ENCODE measurements at places on chromosomes 1 and 21.

DNA sequence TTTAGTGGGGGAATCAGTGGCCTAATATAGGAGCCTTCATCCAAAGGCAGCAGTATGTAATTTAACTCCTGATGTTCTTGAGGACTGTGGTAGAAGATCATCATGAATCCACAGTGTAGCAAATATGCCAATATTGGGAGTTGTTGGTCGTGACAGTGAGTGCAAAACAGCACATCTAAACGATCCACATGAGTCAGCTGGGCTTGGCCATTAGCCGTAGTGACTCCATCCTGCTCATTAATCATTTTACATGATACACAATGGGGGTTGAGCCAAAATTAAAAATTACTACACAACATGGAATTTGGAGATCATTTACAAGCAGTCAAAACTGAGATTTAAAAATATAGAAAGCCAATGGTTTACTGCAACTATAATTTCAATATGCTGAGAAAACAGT is 653.9 kb upstream of the CAMK1G start:
- DNase-seq: no peak

DNA sequence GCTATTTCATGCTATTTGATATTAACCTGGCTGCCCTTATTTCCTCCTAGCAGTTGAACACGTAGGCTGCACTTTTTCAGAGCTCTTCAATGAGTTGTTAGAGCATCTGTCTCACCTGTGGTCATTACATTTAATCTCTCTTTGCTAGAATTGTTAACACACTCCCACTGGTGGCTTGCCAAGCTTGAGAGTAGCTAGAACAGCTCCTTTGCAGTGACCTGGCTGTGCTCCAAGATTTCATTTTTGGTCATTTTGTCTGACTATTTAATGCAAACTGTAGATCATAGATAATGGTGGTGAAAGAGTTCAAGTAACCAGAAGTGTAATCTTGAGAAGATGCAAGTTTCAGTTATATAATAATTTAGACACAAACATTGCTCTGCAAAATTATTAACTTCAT is 105.6 kb downstream of the LRRC7 start:
- DNase-seq: no peak

GRCh38 chr1:224252479-224252878 is 69.4 kb downstream of the DEGS1 start:
- no peak for DNase-seq

DNA sequence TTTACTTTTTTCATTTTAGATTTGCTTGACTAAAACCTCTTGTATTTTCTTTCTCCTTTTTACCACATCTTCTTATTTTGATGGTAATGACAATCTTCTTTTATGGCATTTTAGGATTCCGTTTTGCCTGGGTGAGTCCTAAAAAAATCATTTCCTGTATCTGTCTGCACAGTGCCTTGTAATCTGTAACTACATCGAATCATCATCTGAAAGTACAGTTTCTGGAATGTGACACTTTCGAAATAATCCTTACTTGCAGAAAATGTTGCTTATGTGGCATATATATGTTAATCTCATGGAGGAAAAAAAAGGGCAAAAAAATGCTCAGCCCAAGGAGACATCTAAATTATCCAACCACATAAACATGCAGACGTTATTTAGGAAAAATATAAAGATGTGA is 29.0 kb downstream of the GREM2 start:
- no peak for DNase-seq

DNA sequence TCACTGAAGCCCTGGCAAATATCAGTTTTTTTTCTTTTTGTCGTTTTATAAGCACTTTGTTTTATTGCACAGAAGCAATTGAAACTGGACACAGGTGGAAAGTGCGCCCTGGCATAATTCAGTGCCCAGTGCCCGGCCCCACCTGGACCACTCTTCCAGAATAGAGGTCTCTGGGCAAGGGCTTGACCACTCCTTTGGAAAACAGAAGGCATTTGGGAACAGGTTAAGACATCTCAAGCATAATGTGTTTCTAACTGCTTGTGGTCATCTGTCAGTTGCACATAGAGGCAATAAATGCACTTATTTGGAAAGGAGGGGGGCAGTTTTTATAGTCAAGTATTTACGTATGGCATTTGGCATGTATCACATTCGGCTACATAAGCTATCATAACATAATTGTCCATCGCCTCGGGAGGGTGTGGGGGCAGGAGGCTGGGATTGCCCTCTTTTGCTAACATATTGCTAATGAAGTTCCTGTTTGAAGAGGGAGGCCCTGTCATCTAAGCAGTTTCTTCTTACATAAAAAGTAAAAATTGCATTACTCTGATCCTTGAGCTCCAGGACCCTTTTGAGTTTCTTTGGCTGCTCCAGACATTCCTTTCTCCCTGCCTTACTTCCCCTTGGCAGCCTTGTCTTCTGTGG is 14.7 kb upstream of the CD2 start:
- DNase-seq: no peak

GRCh38 chr1:29501227-29501976 is 265.1 kb downstream of the PTPRU start:
- no peak for DNase-seq

DNA sequence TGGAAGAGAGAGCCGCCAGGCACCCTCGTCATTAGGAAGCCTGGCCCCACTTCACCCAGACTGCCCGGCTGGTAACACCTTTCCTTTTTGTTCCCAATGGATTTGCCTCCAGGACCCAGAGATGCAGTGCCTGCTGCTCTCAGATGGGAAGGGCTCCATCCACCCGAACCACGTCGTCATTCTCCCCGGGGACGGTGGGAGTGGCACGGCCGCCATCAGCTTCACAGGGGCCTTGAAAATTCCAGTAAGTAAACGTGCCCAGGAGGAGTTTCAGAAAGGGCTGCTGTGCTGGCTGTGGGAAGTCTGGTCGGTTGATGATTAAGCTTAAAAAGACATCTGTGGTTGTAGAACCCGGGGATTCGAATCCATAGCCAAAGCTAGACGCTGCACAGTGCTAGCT is 45.2 kb downstream of the SLC37A1 start:
- no peak for DNase-seq

DNA sequence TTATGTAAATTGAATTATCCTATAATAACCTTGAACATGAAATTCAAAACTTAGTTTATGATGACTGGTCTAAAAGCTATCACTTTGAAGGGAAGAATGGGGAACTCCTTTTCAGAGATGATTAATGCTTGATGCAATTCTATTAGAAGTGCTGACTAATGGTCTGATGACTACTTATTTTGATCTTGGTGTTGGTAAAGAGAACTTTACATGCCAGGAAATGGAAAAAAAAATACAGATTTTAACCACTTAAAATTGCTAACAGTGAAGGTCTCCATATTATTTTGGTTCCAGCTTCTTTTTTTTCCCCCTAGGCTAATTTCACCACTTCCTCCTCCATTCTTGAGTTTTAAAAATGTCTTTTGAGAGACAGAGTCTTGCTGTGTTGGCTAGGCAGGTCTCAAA is 22.9 kb downstream of the S1PR1 start:
- peak; percentile 77 for DNase-seq

- no peak for DNase-seq
These were observed 91.5 kb downstream of the PCP4 start for GRCh38 chr21:39958731-39959130.

DNA sequence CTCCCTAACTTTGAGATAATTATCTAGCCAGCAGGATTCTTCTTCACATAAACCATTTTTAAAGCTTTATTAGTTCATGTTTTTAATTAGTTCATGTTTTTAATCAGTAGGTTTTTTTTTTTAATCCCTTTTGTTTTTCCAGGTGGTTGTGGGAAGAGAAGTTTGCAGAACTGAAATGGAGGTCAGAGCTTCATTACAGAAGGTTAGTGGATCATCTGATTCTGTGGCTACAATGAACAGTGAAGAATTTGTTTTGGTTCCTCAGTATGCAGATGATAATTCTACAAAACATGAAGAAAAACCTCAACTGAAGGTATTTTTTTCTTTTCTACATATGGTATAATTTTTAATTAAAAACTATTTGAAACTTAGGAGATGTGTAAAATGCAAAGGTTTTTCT is 59.7 kb downstream of the RABGAP1L start:
- DNase-seq: no peak

DNA sequence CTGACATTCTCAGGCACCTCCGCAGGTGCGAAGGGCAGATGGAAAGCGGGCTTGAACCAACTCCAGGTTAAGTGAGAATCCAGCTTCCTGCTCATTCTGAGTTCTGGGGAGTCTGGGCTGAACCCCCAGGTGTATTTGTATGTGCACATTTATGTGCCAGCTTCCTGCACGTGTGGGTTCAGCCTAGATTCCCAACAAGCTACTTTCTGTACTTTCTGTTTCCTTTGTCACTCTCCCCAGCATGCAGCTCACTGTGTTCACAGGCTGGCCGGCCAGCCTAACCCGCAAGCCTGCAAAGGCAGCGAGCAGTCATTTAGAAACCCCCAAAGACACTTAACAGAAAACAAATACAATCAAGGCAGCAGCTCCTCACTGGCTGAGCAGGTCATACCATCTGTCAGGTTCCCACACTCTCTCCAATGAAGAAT is 1.3 kb upstream of the IL19 start:
- DNase-seq: no peak

GRCh38 chr1:162357681-162358266 is 18.9 kb downstream of the SPATA46 start:
- peak; percentile 40 for DNase-seq

DNA sequence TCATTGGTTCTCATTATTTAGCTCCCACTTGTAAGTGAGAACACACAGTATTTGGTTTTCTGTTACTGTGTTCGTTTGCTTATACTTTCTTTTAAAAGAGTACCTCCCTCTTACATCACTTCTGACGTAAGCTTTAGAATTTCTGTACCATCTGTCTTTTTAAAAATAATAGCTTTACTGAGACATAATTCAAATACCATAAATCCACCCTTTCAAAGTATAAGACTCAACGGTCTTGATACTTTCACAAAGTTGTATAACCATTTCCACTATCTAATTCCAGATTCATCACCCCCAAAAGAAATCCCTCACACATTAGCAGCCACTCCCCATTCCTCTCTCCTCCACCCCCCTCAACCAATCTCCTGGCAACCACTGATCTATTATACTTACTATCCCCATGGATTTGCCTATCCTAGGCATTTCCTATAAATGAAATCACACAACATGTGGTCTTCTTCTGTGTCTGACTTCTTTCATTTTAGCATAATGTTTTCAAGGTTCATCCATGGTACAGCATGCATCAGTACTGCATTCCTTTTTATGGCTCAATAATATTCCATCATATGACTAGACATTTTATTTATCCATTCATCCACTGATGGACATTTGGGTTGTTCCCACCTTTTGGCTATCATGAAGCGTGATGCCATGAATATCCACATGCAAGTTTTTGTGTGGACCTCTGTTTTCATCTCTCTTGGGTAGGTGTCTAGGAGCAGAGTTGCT is 104.7 kb downstream of the HLCS start:
- no peak for DNase-seq

GRCh38 chr1:226104671-226105121 is 42.2 kb downstream of the H3-3A start:
- DNase-seq: no peak

DNA sequence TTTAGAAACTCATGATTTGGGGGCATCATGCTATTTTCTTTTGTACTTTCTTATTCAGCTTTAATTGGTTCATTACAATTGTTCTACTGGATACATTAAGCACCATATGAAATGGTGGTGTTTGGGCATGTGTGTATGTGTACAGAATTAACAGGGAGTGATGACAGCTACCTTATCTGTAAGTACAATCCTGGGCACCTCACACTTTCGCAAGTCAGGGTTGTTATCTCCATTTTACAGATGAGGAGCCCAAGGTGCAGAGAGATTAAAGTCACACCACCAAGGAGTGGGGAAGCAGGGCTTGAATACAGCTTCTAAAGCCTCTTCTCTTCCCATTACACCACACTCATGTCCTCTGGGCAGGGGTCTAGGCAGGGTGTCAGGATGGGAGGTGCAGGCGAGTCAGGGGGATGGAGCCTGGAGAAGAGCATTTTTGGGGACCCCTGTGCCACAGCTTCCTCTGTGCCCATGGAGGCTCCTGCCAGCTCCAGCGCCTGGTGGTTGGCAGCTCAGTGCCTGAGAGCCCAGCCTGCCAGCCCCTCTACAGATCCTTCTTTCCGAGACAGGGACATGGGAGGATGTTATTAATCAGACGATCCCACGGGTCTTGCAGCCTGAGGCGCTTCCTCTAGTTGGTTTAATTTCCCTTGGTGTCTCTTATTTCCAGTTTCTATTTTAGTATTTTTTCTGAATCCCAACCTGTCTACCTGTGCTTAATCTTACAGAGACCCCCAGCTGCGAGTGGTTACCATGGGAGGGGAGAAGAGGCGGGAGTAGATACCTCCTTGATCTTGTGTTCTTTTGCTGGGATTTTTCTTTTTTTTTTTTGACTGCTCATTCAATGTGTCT is 126.2 kb upstream of the CD34 start:
- DNase-seq: no peak

- no peak for DNase-seq
These were observed 89.2 kb downstream of the RIPK4 start for GRCh38 chr21:41677671-41678015.

DNA sequence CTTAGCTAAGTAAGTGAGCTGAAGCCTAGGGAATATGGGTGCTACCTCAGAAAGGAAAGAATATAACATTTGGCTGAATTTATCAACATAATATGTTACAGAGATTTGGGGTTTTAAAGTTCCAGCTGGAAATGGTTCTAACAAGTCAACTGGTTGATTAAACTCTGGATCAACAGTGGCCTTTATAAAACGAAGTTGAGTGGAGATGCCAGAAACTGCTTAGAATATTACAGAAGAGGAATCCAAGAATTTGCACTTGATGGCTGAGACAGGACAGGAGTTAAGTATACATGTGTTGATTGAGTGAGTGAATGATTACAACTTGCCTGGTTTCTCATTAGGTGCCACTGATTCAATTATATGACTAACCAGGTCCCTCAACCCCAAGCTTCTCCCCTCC is 7.4 kb upstream of the ZBTB17 start:
- no peak for DNase-seq

DNA sequence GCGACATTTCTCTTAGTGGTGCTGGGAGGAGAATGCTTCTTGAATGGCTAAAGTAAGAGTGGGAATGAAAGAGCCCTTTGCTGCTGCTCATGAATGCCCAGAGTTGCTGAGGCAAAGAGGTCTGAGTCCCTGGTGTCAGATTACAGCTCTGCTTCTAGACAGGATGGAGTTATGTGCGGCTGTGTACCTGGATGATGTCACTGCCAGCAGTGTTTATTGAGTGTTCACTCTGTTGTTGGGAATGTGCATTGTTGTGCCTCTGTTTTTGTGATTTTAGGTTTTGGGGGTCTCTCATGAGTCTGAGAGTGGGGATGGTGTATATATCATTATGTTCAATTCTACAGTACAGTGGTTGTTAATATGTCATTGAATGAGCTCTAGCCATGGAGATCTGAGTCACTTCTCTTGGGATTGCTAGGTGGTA is 2.7 kb downstream of the CDC14A start:
- DNase-seq: no peak

DNA sequence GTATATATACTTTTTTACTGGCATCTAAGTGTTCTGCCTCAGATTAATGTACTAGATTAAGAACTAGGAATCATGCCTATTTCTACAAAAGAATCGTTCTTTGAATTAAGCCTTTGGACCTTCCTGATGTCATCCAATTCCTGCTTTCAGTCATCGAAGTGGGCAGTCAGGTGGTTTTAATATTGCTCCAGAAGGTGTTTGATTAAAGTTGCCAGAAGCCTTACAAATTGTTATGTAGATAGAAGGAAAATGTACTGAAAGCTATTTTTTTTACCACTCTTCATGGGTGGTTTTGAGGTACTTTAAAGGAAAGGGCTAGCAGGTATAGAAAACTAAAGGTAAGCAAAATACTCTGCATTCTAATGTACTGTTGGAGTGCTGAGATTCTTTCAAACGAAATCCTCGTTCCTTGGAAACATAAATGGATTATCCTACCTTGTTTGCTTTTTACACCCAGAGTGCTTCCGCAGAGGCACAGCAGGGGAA is 716 bp downstream of the CTBS start:
- no peak for DNase-seq
